Stimulated activated naive CD4-positive, alpha-beta T cell (primary cell): ENCODE measurements at places on chromosomes 11 and 22.

DNA sequence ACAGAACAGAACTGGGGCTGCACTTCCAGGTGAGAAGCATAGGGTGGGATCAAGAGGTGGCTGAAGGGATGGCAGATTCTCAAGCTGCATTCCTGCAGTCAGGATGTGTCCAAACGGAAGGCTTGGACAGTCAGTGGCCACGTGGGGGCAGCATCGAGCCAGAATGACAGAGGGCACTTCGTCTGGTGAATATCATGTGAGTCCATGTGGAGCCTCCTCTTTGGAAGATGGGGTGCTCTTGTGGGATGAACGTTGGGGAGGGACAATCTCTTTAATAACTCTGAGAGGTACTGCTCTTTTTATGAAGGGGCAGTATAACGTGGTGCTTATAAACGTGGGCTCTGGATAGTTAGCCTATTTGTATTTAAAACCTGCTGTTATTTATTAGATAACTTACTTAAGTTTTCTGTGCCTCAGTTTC lies 154.9 kb upstream of the NAV2 start:
- DNase-seq, result peak; percentile 33

DNA sequence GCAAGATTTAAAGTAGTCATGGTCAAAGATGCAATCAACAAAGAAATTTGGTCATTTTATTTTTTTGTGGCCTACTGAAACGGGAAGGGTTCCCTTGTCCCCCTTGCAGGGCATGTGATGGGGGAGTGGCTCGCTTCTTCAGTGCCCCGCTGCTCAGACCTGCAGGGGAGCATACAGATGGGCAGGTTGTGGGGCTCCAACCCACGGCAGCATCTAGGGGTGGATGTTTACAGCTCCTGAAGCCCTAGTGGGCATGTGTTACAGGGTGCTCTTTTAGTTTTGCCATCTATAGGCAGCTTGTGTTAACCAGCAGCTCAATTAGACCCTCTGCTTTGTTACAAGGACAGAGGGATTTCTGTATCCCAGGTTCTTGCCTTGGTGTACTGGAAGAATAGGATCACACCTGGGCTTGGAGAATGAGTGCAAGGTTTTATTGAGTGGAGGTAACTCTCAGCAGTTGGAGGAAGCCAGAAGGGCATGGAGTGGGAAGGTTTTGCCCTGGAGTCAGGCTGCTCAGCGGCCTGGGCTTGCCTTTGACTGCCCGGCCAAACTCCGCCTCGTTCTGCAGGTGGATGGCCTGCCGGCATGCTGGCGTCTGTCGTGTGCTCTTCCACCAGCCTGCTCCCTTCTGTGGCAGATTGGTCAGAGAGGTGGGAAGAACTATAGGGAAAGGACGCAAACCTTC lies 9.4 kb downstream of the GSTP1 start:
- DNase-seq, result no peak

DNA sequence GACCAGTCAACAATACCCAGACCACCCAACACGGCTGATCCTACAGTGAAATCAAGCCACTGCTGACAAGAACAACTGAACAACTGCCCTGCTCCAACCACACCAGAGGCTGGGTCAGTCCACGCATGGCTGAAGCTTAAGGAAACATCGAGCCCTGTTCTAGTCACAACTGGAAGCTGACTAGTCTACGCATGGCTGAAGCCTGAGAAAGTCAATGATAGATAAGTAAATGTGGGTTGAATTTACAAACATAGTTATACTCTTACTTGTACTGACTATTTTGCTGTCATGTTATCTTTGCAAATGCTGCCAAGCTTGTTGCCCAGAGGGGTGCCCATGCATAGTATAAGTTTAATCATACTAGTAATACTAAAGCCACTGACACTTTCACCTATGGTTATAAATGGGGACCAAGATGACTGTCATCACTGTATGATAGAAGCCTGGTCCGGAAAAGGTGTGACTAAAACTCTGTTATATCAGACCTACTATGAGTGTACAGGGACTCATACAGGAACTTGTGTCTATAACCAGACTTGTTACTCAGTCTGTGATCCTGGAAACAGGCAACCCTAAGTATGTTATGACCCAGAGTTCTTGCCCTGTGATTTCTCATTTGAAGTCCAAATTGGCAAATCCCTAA lies 43.4 kb upstream of the GLYAT start:
- DNase-seq, result no peak

DNA sequence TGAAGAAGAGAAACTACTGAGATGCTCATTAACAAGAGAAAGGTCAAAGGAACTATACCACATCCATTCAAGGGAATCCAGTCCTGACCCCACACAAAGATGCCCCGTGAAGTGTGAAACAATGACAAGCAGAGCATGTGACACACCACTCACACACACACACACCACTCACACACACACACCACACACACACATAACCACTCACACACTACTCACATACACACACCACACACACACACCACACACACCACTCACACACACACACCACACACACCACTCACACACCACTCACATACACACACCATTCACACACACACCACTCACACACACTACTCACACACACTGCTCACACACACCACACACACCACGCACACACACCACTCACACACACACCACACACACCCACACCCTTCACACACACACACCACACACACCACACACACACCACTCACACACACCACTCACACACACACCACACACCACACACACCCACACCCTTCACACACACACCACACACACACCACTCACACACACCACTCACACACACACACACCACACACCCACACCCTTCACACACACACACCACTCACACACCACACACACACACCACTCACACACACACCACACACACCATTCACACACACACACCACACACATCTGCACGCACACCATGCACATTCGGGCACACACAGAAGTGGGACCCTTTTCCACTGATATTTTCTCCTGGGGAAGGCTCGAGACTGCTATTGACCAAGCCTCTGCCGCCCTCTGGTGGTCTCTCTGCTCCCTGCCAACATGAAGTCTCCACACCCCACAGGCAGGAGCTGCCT lies 32.0 kb upstream of the COMT start:
- DNase-seq, result peak; percentile 76

DNA sequence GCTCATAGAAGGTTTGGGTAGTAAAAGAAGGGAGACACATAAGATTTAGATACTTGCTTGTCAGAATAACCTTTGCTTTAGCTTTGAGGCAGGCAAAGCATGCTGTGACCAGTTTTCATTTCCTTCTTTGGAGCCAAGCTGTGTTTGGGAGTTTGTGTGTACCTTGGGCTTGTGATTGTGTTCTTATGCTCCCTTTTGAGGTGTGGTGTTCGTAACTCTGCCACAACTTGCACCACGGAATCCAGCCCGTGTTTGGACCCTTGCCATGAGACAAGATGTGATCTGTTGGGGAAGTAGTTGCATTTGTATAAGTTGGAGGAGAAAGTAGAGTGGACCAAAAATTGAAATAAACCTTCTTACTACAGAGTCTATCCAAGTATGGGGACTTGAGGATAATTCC lies 34.0 kb downstream of the BMAL1 start:
- DNase-seq, result no peak

DNA sequence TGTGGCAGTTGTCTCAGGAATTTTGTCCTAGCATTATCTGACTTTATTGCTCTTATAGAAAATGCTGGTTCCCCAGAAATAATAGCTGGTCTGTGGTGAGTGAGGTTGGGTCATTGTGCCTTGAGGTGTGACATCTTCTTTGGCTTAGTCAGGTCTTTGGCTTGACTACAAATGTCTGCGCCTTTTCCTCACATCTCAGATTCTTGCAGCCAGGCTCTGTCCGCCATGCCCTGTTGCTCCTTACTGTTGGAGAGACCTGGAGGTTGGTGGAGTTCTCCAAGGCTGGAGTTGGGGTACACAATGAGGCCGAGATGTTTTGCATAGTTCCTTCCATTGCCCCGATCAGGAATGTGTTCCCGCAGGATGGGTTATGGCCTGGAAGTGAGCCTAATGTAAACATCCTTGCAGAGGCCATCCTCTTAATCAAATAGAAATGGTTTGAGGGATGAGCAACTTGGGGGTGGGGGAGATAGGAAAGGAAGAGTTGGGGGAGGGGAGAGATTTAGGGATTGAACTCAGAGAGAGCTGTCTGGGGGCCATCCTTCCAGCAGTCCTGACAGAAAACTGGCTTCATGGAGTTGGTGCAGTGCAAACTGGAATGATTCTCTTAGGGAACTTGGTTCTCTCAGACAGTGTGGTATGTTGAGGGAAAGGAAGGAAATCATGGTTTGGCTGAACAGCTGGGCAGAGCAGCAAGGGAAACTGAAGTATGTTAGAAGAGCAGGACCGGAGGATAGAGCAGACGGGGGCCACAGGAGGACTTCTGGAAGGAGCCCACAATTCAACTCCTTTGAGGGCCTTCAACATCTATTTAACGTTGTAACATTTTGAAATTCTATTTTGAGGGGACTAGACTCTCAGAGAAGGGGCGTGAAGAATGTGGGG lies 49.9 kb downstream of the ZBTB16 start:
- DNase-seq, result no peak

GRCh38 chr11:91790346-91791170 lies 434.1 kb upstream of the FAT3 start:
- DNase-seq, result no peak

DNA sequence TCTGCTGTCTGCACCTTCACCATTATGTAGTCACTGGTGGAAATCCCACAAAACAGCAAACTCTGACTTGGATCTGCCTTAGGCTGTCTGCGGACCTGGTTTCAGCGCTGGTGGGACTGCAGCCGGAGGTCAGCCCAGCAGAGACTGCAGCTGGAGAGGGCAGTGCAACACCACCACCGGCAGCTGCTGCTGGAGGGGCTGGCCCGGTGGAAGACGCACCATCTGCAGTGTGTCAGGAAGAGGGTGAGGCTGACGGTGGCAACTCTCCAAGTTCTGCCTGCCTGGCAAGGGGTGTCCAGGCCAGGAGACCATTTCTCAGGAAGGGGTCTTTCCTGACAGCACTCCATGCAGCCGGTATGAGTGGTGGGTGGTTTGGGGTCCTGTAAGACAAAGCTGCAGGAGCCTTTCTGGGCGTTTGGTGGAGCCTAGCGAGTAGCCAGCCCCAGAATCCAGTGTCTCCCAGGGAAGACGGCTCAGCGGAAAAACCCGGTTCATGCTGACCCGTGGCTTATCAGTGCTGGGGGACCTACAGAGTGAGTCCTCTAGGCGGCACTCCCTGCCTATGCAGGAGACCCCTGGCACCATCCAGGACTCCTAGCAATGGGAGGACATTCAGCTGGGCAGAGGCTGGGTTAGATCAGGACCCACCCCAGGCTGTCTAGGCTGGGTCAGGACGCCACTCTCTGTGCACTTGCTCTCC lies 50.8 kb downstream of the PISD start:
- DNase-seq, result no peak

GRCh38 chr11:26974069-26974783 lies 19.7 kb upstream of the FIBIN start:
- DNase-seq, result no peak
